ENCODE measurements at places on chromosomes 7 and 10.

DNA sequence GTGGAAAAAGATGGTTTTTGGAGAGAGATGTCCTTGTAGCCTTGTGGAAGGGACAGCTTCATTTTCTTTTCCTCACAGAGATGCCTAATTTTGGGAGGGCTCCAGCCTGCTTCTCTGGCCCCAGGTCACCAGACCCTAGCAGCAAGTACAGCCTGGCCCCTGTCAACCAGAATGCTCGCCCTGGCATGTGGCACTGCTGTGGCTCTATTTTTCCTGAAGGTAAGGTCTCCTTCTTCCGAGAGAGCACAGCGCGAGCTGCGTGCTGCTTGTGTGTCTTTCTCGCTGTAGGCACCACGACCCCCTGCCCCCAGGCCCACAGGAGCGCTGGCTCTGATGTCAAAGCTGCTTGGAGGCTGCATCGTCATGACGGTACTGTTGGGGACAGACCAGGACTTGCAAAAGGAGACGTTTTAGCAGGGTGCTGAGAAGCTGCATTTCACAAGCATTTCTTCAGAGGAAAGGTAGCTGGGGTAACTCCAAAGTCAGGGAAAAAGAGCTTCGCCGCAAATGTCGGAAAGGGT is 58.7 kb downstream of the CLEC2L start:
- no peak for DNase-seq

DNA sequence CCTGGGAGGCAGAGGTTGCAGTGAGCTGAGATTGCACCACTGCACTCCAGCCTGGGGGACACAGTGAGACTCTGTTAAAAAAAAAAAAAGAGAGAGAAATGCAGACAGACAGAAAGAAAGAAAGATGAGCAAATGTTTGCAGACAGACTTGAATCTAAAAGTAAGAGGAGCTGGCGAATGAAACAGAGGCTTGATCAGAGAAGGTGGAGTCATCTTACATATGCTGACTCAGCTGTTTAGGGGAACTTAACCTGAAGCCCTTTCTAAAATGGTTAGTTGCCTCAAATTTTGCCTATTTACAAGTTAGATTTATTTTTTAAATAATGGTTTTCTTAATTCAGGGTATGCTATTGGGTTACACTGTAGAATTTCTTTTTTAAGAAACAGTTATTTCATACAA is 5.4 kb downstream of the FAM171A1 start:
- no peak for DNase-seq

DNA sequence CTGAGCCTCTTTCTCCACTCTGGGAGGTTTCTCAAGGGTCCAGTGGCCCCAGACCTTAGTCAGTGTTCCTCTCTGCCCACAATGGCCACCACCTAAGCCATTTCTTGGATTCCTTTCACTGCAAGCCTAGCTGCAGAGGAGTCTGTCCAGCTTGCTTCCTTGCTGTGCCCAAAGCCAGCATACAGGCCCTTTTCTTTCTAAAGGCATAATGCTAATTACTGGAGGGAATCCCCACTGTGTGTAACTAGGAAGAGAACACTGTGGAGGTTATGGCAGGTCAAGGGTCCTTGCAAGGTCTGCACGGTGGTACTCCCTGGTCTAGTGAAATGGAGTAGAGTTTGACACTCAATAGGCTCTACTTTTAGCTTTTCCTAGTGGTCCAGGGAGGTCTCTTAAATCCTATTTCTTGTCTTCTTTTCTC is 70.4 kb upstream of the CC2D2B start:
- no peak for DNase-seq

- no peak for DNase-seq
Measured at GRCh38 chr10:70534281-70534680, 55.7 kb downstream of the PALD1 start.

GRCh38 chr10:116880716-116881482 is 31.6 kb downstream of the ENO4 start:
- DNase-seq, result no peak
